ENCODE measurements at places on chromosomes 1 and 21.

DNA sequence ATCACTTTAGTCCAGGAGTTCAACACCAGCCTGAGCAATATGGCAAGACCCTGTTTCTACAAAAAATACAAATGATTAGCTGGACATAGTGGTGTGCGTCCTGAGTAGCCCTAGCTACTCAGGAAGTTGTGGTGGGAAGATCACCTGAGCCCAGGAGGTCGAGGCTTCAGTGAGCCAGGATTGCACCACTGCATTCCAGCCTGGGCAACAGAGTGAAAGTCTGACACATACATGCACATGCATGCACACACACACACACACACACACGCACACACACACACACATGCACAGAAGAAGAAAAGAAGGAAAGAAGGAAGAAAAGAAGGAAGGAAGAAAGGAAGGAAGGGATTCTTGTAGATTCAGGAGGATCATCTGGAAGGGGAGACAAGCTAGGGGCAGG is 104.4 kb upstream of the USP25 start:
- DNase-seq, result no peak

- no peak for DNase-seq
Measured at GRCh38 chr1:9659328-9659727, 7.8 kb downstream of the PIK3CD start.

- no peak for DNase-seq
Measured at GRCh38 chr21:33687634-33688033, 45.3 kb downstream of the ITSN1 start.

GRCh38 chr21:31254131-31254530 is 89.9 kb downstream of the TIAM1 start:
- no peak for DNase-seq

DNA sequence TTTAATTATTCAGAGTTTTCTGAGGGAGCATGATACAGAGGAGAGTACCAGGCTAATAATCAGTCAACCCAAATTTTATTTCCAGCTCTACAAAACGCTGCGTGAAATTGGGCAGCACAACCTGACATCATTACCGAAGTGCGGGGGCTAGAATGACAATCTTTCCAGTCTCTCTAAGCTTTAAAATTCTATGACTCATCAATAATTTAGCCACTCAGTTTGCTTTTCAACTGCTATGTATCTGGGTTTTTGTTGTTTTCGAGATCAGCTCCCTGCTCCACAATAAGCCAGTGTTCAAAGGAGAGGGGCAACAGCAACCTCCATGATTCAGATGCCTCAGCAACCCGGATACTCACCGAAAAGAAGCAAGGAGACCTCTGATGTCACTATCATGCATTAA is 13.9 kb downstream of the SORT1 start:
- no peak for DNase-seq
